ENCODE measurements at places on chromosomes 11 and 22.

- DNase-seq: no peak
These were observed 85.0 kb downstream of the ALX4 start for GRCh38 chr11:44224867-44225501.

GRCh38 chr11:11662578-11662977, 40.8 kb upstream of the GALNT18 start:
- DNase-seq: no peak

DNA sequence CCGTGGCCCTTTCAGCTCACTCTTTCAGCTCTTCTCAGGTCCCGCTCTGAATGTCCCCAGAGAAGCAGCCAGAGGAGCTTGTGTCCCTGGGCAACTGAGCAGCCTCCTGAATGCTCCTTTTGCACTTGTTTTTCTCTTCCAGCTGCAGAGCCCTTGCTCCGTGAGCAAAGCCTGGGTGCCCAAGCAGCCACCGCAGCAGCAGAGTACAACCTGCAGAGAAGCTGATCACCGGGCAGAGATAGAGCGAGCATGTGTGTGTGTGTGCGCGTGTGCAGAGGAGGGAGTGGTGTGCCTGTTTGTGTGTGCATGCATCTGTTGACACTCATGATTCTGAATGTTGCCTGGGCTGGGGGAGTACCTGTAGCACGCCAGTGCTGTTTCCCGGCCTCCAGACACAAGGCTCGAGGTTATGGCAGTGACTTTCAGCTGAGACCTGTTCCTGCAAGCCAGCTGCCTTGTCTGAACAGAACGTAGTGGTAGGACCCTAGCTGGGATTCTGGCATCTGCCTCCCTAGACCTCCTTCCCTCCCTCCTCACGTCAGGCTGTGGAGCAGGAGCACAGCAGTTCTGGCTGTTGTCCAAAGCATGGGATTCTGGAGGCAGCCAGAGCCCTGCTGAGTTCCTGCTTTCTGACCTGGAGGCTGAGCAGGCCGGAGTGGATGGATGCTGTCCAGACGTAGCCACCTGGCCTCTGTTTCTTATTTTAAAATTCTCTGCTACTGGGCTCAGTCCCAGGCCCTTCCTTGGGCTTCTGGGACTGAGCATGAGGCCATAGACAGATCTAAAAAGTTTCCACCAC, 4.5 kb upstream of the MAPK8IP1 start:
- DNase-seq: no peak

- no peak for DNase-seq
These were observed 615.6 kb upstream of the KIRREL3 start for GRCh38 chr11:127616158-127616557.

GRCh38 chr11:3949125-3949524, 93.7 kb downstream of the STIM1 start:
- DNase-seq: no peak

DNA sequence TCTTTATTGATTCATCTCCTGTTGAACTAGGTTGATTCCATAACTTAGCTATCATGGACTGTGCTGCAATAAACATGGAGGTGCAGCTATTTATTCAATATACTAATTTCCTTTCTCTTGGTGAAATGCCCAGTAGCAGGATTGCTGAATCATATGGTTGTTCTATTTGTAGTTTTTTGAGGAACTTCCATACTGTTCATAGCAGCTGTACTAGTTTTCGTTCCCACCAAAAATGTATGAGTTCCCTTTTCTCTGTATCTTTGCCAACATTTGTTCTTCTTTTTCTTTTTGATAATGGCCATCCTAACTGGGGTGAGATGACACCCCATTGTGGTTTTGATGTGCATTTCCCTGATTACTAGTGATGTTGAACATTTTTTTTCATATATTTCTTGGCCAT, 87.2 kb upstream of the NAV2 start:
- no peak for DNase-seq

DNA sequence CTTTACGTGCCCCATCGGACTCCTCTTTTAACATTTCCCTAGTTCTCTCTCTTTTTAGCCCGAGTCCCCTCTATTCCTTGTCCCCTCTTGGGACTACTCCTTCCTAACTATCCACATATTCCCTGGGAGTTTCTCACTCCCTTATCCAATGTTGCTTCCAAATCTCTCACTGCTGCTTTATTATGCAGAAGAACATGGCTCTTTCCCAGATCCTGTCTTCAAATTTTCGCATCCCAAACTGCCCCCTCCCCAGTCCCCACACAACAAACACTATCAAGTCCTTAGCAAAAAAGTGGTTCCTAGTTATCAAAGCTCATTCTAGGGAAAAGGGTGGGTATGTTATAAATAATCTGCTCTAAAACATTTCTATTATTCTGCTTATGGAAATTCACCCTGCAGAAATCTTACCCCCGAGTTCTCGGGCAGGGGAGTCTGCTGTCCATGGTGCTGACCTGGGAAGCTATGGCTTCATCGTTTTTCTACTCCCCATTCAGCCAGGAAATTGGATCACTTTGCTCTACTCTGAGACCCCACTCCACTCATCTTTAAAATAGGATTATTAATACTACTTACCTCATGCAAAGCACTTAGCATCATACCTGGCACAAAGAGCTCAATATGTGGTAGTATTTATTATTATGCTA, 393.5 kb downstream of the BUD13 start:
- DNase-seq: no peak

DNA sequence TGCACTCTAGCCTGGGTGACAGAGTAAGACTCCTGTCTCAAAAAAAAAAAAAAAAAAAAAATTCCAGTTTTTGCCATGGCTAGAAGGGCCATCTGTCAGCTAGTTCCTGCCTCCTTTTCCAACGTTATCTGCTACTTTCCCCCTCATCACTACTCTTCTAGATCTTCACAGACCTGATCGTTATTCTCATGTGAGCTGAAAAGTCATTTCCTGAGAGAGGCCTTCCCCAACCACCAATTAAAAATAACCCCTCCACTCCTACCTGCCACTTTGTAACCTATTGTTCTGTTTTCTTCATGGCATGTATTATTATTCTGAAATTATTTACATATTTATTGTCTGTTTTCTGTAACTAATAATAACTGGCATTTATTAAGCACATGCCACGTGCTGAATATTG, 24.2 kb downstream of the SGSM3 start:
- DNase-seq: no peak

DNA sequence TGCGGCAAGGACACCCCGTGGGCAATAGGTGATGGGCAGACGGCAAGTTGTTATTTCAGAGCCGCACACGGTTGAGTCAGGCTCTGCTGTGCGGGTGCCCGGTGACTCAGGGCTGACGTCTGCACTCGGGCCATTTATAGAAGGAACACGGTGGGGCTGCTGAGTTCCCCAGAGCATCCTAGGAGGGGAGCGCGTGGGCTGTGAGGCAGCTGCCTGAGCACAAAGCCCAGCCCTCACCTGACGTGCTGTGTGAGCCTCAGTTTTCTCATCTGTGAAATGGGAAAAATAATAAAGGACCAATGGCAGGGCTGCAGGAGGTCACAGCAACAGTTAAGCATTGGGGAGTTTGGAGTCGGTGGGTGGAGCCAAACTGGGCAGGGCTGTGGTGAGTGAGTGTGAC, 11.3 kb upstream of the RHOD start:
- no peak for DNase-seq

GRCh38 chr11:114049050-114049449, 10.5 kb upstream of the ZBTB16 start:
- DNase-seq: no peak

DNA sequence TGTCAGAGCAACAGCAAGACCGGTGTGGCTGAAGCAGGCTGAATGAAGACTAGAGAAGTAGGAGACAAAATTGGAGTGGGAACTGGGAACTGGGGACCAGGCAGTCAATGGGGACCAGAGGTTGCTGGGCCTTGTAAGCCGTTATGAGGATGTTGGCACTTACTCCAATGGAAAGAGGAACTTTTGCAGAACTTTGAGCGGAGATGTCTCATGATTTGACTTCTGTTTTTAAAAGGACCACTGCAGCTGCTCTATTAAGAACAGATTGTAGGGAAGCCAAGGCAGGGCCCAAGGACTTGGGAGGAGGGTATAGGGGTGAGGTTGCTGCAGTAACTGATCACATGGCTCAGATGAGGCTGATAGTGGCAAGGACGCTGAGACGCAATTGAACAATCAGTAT, 34.2 kb downstream of the IL18 start:
- DNase-seq: peak; percentile 70

DNA sequence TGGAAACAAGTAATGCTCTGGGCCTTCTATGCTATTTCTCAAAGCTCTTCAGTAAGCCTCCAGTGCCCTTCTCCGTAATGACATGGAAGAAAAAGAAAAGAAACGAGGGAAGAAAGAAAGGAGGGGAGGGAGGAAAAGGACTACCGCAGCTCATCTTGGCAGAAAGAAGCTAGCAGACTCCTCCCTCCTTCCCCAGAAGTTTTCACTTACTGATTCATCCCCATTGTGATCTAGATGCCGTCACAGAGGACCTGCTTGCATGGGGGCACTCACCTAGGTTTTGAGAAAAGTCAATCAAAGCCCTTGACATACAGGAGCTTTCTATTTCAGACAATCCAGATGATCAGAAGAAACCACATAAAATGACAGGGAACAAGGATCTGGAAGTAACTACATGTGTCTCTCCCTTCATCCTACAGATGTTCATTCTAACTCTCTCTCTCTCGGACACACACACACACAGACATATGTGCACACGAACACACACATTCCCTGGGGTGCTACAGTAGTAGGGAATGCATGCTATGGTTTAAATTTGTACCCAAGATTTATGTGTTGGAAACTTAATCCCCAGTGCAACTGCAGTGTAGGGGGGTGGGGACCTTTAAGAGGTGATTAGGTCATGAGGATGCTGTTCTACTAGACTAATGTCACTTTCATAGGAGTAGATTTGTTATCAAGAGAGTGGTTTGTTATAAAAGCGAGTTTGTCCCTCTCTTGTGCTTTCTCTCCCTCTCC, 37.6 kb upstream of the RCN1 start:
- no peak for DNase-seq

DNA sequence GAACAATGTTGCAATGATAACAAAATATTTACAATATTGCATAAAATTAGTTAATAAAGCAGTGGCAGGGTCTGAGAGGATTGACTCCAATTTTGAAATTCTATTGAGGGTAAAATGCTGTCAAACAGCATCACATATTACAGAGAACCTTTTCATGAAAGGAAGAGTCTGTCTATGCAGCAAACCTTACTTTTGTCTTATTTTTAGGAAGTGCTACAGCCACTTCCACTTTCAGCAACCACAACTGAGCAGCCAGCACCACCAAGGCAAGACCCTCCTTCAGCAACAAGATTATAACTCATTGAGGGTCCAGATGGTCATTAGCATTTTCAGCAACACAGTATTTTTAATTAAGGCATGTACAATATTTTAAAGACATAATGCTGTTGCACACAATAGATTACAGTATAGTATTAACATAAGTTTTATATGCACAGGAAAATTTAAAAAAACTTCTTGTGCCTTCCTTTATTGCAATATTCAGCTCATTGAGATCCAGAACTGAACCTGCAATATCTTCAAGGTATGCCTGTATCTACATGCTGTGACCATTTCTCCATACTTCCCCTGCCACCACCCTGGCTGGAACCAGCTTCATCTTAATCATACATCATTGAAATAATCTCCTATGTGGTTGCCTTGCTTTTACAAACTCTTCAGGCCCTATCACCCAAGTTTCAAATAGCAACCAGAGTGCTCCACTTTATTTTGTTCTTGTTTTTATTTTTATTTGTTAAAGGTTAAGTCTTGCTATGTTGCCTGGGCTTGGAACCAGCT, 711.2 kb downstream of the KCNA4 start:
- no peak for DNase-seq

GRCh38 chr11:34481307-34481706, 32.3 kb downstream of the ELF5 start:
- no peak for DNase-seq

GRCh38 chr11:65378208-65378927, 4.1 kb downstream of the SLC25A45 start:
- no peak for DNase-seq

- no peak for DNase-seq
These were observed 74.7 kb downstream of the ADAMTS15 start for GRCh38 chr11:130523166-130523565.

DNA sequence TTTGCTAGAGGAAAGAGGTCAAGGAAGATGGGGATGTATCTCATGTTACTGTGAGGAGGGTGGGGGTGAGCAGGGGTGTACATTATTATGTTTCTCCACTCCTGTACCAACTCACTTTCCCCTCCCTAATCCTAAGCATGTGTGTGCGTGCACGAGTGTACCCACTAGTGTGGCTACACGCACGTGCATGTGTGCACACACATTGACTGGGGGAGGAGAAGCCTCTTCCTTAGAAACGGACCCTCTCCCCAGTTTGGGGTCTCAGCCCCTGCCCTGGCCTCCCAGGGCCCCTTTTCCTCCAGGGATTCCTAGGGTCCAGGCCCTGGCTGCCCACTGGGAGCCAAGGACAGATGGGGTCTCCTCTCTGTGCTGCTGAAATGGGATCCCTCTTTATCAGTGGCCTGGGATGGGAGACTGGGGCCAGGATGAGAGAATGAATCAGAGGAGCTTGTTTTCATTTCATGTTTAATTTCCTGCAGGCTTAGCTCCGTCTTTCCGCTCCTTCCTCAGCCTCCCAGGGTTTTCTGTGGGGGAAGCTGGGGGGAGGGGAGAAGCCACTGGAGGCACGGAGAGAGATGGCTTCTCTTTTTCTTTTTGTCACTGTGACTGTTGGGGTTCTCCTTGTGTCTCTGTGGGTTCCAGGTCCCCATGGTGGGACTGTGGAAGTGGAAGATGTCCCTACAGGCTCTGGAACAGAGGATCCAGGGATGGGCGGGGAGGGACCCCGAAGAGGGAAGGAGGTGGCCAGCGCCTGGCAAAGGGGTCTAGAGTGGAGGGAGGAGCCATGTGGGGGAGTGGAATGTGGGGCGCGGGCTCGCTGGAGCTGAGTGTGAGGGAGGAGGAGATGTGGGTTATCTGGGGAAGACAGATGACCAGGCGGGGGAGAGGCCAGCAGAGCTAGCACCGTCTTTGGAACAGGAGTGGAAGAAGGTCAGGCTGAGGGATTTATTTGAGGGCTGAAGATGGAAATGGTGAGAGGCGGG, 40.3 kb downstream of the ALX4 start:
- DNase-seq: no peak

GRCh38 chr11:10604340-10604748, 35.9 kb upstream of the LYVE1 start:
- no peak for DNase-seq

DNA sequence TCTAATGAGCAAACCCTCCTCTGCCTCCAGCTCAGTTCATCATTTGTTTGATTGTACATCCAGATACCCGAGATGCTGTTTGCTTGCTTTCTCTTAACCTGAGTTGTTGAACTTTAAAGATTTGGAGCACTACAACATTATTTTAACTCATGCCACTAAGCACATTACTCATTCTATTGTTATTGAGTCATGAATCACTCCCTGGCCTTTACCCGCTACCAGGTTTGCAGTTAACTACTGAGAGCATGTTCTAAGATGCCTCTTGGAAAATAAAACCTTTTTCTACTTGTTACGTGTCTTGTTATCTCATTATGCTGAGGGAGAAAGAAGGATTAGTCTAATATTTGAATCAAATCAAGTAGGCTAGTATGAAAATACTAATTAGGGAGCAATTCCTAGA, 720.6 kb upstream of the ANO5 start:
- DNase-seq: no peak

DNA sequence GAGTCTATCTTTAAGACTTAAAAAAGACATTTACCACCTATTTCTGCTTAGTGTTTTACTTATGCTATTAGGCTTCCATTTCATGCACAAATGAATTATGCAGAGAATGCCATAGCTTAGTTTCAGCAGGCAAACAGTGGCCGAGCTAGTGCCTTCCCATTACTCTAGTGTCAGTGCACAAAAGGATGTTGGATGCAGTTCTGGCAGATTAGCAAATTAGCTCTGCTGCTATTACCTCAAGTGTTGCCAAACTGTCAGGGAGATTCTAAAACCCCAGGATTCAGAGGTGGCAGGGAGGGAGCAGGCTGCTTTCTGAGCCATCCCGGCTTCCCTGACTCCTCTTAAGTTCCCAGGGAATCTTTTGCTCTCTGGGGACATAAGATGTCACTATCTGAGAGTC, 209.4 kb upstream of the NCAM1 start:
- no peak for DNase-seq
